Activated T-helper 17 cell treated with anti-CD3 and anti-CD28 coated beads, Interleukin-2, amount 50 U/mL, for 72 hours (primary cell): ENCODE measurements at places on chromosomes 2 and 18. TPM values are rescaled to one million over a fixed set of nuclear protein-coding genes. Genes with fewer than 3 reads are reported as not detected.

The RNF138 gene
- 51.2 TPM for total RNA-seq

The AMER3 gene
- total RNA-seq, result not detected

The CASP8 gene
- total RNA-seq, result 128 TPM

The KCNK3 gene
- total RNA-seq, result not detected

DNA sequence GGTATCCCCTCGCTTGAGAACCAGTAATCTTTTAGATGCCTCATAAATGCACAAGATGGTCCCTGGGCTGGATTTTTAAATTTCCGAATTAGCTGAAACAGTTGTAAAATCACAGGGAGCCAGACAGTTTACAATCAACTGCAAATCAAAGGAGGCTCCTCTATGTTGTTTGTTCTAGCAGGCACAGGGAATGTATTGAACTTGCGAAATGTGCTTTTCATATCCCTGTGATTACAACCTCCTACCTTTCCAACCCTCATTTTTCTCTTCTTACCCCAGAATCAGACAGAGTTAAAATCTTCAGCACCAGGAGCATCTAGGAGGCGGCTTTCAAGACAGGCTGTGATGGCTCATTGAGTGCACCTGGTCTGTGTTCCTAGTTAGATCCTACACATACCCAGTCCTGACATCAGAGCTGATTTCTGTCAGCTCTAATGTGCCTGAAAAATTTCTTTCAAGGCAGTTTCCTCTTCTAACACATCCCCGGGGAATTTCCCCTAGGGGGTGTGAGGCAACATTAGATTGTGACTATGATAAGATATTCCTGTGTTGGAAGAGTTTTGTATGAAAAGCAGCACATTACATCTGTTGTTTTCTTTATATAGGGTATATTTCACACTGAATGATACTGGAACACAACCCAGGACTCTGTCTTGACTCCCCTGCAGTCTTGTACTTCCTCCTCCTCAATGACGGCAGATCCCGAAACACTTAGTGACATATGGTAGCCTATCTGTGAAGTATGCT, 17.9 kb upstream of the CAVIN2 start:
- no peak for ATAC-seq

DNA sequence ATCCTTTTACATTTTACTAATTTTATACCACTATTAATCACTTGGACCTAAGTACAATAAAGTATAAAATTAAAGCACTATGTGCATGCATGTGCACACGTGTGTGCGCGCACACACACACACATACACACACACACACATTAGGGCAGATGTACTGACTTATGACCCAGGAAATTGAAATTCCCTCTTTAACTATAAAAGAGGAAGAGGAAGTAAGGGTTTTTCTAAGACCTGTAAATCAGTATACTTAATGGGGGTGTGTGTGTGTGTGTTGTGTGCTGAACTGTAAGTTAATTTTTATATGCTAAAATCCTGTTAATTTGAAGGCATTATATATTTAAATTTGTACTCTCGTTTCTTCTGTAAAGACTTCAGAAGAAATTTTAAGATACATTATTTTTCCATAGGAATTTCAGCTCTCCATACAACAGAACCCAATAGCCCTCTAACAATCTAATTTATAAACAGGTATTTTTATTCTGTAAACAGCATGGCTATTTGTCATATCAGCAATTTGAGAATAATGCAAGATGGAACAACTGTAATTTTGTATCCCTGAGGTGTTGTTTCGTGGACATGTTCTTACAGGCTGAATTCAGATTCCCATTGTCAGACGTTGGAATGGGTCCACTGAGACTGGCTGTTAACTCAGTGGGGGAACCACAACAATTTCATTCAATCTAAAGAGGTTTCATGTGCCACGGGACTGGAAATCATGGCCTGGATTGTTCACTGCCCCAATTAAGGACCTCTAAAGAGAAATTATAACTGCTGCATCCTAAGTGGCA, 90.9 kb downstream of the PLA2R1 start:
- ATAC-seq, result no peak

- ATAC-seq, result no peak
Observed at GRCh38 chr2:172996387-172996961, 79.2 kb upstream of the MAP3K20 start.

DNA sequence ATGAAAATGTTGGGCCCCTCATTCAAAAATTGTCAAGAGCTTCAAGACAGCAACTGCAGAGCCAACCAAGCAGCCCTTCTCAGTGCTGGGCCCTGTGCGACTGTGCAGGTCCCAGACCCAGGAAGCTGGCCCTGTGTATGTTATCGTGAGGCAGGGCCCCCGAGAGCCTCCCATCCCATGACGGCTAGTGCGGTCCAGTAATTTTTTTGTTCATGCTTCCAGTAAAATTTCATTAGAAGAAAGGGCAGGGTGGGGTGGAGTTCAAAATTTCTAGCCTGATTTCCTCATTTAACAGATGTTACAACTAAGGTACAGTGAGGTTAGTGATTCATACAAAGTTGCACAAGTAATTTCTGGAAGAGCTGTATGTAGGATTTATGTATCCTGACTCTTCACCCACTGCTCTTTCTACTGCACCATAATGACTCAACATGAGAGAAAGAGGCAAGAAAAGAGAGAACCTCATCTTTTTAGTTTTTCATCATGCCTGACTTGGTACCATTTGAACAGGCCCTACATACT, 105.5 kb downstream of the ZEB2 start:
- ATAC-seq, result peak; percentile 97

- no peak for ATAC-seq
Observed at GRCh38 chr2:172408143-172408766, 19.1 kb upstream of the ITGA6 start.

GRCh38 chr2:28955467-28955866, 25.6 kb upstream of the TOGARAM2 start:
- no peak for ATAC-seq

- ATAC-seq, result no peak
Observed at GRCh38 chr2:240397924-240398645, 37.4 kb upstream of the GPC1 start.
